ENCODE measurements at places on chromosomes 5 and 9.

DNA sequence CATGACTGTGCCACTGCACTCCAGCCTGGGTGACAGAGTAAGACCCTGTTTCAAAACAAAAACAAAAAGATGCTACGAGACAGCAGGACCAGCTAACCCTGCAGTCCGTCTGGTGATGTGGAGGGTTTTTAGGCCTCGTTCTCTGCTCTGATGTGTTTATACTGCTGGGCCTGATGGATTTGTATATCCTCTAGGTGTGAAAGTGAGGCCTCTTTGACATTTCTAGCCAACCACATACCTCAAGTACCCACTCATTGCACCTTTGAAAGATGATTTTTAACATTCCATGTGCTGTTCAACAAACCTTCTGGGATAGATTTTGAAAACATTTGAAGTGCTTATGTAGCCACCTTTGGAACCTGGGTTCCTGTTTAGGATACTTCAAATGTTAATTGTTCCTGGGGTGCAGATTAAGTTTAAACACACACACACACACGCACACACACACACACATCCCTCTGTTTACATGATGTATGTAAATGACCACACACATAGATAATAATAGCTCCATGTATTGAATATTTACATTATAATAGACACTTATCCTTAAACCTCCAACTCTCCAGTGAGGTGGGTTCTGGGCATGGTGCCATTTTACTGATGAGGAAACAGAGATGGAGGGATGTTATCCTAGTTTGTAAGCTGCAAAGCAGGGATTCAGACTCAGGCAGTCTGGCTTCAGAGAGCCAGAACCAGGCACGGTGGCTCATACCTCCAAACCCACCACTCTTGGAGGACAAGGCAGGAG is 48.8 kb upstream of the GOLPH3 start:
- no peak for DNase-seq

- DNase-seq, result no peak
These were observed 43.8 kb downstream of the RECK start for GRCh38 chr9:36080519-36080918.

DNA sequence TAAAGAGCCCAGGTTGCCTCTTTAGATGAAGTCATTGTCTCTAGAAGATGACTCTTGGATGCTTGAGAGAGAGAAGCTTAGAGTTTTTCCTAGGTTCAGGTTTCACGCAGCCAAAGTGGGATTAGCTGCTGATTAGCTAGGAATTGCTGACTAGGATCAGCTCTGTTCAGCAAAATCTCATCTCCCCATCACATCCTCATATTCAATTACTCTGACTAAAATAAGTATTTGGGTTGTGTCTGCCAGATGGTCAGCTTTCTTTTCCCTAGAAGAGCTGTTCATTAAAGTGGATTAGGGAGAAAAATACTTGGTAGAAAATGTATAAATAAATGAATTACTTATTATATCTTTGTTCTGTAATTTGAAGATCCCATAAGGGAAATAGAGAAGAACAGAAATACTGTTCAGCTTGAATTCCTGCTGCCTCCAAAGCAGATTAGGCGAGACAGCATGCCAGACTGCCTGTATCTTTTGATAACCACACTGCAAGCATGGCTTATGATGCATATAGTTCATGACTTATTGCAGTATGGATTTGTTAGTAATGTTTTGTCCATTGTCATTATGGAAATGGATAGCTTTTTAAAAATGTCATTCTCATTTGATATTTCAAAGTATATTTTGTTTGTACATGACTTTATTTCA is 184.8 kb upstream of the CD180 start:
- no peak for DNase-seq

DNA sequence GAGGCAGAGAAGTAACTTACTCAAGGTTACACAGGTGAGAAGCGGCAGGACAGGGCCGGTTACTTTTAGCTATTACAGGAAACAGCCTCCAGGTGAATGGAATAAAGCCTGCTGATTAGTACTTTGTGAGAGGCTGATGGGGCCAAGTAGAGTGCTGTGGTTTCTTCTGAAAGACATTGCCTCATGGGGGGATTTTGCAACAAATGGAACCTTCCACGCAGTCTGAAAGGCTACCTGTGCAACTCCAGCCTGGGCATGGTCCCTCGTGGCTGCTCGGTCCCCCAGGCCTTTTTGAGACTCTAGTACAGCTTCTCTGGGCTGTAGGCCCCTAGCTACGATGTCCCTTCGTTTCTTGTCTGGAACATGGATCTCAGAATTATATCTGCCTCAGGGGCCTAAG is 2.0 kb downstream of the TMEM268 start:
- DNase-seq, result no peak

DNA sequence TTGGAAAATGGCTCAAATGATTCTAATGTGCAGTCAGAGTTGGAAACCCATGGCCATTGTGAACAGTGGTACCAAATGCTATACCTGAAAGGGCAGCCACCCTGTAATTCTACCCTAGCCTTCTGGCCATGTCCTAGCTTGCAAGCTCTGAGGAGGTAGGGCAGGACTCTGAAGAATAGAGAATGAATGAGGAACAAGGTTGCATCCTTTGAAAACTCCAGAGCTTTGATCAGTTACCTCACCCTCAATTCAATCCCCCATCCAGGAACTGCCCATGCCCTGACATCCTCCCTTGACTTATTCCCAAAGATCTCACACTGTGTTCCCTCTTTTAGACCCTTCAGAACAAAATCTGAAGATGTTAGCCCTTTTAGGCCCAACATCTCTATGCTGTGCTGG is 17.8 kb upstream of the ERMP1 start:
- DNase-seq, result no peak

DNA sequence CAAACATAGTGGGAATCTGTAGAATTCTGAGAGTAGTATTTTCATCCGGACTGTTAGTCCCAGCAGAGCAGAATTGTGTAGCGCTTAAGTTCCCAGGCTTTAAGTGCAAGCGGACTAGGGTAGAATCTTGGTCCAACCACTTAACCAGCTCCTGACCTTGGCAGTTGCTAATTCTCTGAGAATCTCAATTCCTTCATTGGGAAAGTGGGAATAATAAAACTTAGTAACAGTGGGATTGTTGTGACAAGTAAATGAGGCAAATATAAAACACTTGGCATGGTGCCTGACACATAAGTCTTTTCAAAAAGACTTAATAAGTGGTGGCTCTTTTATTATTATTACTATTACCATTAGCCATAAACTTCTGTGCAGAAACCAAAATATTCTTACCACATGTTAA is 8.4 kb upstream of the SLC1A3 start:
- no peak for DNase-seq

GRCh38 chr9:126240835-126241234 is 85.8 kb upstream of the MVB12B start:
- DNase-seq, result no peak

DNA sequence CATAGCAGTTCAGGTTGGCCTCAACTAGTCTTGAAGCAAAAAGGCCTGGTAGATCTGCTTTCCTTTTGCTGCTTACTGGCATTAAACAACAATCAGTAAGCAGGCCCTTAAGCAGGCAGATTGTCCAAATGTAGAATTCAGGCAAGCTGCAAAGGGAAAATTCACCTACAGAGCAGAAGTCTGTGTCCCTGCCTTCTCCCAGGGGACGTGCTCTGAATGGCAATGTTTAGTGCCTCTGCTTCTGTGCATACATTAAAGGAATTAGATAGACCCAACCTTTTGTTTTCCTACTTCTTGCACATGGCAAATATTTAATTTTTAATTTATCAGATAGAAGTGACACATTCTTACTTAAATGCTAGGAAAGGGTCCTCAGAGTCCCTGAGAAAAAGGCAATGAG is 328.8 kb upstream of the PIK3R1 start:
- no peak for DNase-seq

DNA sequence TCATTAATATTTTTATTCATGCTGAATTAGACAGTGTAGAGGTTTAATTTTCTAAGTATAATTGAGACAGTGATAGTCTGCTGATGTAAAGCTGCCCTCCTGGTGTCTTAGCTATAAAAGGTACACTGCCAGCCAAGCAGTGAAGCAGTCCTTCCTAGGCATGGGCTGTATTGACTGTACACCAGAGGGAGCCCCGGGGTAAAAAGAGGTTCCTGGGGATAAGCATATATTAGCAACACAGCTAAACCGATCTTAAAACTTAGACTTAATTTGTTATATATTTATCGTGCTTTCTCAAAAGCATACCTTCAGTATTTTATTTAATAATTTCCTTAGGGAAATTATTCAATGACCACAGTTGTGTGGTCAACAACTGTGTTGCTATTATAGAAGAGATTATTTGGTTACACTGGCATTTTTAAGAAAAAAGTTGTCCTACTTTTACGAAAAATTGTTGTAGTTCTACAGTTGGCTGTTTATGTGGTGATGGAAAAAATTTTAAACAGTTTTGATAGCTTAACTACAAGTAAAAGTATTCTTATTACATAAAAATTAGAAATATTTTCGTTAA is 68.8 kb downstream of the ELL2 start:
- DNase-seq, result no peak

- DNase-seq, result peak; percentile 77
These were observed 82.3 kb upstream of the TLE4 start for GRCh38 chr9:79489261-79490000.

DNA sequence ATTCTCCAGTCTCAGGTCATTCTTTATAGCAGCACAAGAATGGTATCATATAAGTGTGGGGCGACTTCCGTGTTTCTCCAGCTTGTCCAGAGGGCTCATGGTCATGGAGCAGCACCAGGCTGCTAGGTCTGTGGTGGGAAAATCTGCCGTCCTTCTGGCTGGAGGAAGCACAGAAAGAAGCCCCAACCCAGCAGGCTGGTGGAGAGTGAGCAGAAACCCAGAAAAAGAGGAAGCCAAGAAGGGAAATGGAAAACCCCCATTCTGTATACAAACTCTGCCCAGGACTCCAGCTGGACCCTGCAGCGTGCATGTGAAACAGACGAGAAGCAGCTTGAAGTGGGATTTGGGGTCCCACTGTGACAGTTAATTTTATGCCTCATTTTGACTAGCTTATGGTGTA is 34.3 kb upstream of the OLFM1 start:
- no peak for DNase-seq

DNA sequence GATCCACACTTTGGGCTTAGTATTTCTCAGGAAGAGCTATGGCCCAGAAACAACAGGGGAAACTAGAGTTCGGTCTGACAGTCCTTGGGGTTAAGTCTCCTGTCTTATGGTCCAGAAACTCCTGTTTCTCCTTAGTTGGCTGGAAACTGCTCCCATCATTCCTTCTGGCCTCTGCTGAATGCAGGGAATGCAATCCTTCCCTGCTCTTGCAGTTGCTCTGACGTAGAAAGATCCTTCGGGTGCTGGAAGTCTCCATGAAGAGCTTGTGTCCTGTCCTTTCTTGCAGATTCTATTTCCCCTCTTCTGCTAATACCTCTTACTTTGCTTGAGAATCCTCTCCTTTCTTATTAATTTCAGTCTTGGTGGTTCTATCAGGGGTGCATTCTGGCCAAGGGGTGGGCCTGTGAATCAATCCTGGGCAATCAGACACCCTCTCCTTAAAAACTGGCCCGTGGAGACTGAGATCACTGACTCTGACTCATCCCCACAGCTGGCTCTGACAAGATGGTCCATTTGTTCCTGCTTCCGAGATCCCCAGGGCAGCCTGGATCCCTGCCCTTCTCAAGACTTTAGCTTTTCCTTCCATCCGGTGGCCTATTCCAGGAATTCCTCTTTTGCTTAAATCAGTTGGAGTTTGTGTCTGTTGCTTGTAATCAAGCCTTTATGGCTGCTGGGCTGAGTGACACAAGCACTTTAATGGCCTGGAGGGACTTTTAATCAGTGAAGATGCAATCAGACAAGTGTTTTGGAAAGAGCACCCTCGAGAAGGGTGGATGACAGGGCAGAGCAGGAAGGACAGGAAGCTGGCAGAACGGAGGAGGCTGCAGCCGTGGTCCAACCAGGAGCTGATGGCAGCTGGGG is 23.7 kb downstream of the PTGS1 start:
- DNase-seq, result no peak

DNA sequence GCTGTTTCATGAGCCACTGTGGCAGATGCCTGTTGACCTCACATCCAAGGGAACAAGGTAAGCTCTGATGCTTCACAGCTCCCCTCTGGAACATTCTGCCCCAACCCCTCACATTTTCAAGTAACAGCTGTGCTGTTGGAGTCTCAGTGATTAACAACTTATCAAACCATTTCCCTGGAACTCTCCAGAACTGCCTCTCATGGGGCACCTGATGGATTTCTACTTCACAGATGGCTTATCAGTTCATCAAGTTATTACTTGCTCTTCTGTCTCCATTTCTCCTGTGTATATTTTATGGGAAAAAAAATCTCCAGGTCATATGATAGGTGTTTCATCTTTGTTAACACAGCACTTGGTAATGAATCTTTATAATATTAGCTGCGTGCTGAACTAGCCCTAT is 322.4 kb downstream of the MAN2A1 start:
- DNase-seq, result no peak

- DNase-seq, result no peak
These were observed 5.4 kb upstream of the PITX1 start for GRCh38 chr5:135039271-135040033.

GRCh38 chr9:31185831-31186230 is 1198.6 kb upstream of the ACO1 start:
- no peak for DNase-seq

DNA sequence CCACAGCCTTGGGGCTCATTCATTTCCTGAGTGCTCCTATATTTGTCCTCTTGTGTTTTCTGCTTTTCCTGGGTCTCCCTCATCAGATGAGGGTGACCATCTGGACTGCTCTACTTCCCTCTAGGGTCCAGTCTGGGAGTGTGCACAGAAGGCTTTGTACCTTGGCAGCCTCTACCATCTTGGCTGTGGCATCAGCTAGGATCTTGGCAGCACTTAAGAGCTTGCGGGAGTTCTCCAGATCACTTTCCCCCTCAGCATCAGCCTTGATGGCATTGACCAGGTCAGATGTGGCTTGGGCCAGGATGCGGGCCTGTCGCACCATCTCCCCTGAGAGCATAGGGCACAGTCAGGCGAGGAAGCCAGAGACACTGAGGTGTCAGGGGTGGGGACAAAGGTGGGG is 15.8 kb downstream of the TLN1 start:
- DNase-seq, result no peak
